ENCODE measurements at places on chromosomes 7 and 10.

- no peak for DNase-seq
Measured at GRCh38 chr7:140229591-140230515, 53.1 kb upstream of the KDM7A start.

DNA sequence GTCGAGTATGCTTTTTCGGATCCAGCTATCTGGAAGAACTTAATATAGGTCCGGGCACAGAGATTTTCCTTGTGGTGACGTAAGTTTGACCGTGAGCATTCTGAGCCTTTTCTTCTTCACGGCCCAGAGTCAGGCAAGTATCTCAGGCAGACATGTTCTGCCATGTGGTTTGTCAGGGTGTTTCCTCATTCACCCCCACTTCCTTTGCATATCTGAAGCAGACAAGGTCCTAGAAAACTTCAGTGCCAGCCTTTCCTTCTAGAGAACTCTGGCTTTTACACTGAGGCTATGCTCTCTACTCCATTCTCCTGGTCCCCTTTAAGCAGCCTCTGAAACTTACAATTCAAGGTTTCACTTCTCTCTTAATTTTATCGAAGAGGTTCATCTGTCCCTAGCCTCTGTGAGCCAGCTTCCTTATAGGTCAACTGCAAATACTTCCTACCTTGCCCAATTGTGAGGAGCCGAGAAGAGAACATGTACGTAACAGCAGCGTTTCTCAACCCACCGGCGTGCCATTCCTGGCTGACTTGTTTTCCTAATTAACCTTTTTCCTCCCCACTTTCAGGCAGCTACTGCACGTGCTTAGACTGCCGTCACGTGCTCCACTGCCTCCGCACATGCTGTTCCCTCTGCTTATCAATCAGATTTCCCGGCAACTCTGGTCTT lies 47.3 kb downstream of the CDCA7L start:
- no peak for DNase-seq

DNA sequence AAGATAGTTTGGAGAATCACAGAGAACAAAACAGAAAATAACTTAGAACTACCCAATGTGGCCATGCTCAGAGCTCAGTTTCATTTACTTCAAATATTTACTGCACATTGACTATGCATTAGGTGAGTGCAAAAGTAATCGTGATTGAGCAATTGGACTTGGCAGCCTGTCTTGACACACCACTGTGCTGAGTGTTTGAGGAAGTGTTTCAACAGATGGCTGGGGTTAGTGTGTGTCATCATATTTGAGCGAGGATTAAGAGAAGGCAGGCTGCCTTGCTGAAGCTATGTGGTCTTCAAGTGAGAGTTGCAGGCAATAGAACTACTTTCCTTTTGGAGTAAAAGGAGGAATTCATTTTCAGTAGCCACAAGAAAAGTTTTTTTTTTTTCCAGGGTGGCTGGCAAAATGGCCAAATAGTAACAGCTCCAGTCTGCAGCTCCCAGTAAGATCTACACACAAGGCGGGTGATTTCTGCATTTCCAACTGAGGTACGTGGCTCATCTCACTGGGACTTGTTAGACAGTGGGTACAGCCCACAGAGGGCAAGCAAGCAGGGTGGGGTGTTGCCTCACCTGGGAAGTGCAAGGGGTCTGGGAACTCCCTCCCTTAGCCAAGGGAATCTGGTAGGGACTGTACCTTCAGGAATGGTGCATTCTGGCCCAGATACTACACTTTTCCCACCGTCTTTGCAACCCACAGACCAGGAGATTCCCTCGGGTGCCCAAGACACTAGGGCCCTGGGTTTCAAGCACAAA lies 37.6 kb downstream of the AKR1C4 start:
- no peak for DNase-seq

GRCh38 chr7:31047313-31048146 lies 4.6 kb upstream of the ADCYAP1R1 start:
- DNase-seq = no peak

DNA sequence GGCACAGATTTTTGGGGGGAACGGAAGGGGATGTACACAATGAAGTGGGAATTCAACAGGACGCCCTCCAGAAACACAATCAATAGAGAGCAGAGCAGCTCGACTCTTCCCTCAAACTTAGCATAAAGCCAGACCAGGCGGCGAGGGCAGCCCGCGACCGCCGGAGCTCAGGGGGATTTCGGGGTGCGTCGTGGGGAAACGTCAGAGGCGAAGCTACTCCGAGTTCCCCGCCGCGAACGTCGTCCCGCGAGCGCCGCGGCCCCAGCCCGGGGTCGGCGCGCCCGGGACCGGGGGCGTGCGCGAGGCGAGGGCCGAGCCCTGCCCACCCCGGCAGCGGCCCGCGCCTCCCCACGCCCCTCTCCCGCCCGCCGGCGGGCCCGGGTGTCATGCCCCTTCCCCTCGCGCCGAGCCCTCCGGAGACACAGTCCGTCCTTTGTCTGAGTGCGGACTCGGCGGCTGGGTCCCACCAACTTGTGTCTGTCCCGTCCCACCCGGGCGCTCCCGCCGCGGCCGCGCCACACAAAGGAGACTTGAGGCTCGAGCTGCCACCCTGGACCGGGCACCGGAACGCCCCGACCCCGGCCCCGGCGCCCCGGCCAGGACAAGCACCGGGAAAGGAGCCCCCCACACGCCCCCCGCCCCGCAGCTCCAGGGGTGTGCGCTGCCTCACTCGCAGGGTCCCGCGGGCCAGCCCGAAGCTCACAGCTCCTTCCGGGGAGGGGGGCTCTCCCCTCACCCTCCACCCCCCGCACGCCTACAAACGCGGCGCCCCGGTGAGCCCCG lies 634 bp downstream of the EZH2 start:
- no peak for DNase-seq

GRCh38 chr10:122141821-122142640 lies 129.1 kb upstream of the BTBD16 start:
- DNase-seq = no peak

DNA sequence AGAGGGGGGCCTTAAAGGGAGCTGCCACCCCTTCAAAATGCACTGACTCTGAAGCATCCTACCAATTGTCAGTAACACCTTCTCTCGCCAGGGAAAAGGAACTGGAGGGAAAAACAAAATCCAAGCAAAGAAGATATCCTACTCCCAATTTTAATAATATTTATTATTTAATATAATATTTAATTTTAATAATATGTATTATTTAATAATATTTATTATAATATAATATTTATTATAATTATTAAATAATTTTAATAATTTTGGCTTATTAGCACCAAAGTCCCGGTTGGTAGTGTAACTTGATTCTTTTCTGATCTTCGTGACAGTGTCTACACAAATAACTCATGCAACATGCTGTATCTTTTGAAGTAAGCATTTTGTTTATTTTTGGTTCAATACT lies 58.6 kb upstream of the AGBL3 start:
- DNase-seq = no peak

- DNase-seq = no peak
Measured at GRCh38 chr7:90850471-90850870, 254.3 kb downstream of the CDK14 start.

- DNase-seq = no peak
Measured at GRCh38 chr7:137302081-137302480, 41.5 kb downstream of the PTN start.

Data from esophagus squamous epithelium (tissue), 5 donors.